ENCODE measurements at places on chromosomes 5 and 9.

GRCh38 chr5:127906562-127907204 is 176.9 kb upstream of the SLC12A2 start:
- no peak for DNase-seq

DNA sequence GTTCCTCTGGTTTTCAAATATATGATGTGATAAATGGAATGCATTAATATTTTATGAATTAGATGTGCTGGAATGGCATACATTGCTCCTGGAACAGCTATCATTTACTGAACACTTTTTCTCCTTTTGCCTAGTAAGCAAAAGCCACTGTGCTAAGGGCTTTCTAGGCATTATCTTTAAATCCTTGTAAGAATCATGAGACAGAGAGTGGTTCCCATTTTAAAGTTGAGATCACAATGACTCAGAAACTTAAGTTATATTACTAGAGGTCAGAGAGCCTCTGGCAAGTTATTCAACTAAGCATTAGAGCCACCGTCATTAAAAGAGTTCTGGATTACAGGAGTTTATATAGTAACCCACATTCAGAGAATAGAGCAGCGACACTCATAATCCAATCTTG is 26.7 kb upstream of the FSD1L start:
- no peak for DNase-seq

DNA sequence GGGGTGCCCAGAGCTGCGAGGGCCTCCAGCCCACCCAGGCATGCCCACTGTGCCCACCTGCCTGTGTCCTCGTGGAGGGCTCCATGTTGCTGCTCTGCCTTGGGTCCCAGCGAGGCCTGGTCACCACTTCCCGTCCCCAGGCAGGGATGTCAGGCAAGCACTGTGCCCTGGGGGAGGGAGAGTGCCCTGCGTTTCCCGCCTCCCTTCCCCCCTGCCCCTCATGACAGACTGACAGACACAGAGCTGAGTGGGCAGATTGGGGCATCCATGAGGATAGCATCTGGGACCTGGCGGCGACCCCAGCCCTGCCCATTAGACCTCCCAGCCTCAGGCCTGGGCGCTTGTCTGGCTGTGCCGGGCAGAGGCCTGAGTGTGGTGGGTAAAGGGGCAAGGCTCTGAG is 56.9 kb downstream of the KCNT1 start:
- DNase-seq = no peak

DNA sequence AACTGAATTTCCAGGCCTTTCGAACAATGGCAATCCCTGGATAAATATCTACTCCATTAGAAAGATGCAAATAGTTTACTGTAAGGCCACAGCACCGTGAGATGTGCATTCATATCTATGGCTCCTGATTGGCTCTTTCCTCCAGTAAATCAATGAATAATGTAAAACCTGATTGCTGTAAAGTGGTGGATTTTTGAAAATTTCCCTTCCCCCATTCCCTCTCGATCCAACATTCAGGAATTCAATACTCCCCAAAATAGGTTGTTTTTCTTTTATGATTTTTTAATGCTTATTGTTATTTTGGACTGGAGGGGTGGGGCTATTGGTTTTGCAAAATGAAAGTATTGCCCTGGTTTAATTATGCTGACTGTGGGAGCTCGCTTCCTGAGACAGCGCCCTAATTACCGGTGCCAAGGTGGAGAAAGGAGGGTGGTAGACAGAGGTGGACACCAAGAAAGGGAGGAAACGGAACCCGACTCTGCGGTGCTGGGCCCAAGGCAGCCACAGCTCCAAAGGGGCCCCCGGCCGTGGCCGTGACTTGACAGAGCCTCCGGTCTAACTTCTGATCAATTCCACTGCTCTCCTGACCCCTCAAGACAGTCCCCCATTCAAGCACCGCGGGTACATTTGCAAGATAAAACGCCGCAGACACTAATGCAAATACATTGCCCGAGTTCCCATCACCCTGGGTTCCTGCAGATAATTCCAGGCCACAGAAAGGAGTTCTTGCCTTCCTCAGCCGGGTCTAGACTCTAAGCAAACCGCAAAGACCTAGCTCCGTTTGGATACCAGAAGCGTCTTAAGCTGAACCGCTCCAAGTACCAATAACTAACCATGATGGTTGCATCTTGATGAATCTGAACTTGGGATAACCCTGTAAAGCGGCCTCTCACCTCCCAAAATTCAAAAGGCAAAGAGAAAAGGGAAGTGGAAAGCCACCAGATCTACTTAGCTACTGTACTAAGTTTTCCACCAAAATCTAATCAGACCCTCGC is 211.2 kb downstream of the MEF2C start:
- no peak for DNase-seq

DNA sequence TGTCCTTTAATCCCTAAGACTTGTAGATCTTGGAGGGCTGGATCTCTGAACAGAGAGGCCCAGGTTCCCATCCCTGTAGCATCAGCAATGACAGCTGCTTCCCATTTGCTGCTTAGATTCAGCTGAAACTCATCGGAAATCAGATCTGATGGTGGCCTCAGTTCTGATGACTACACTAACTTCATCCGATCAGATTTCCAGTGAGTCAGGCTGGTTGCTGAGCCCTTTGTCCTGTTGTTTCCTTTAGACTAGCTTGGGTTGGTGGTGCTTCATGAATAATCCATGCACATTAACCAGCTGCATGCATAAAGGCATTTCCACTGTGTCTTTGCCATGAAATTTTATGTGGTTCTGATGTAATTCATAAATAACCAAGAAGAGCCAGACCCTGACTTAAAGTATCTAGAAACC is 195.2 kb upstream of the TUT7 start:
- DNase-seq = no peak
